ENCODE measurements at places on chromosomes 4 and X.

DNA sequence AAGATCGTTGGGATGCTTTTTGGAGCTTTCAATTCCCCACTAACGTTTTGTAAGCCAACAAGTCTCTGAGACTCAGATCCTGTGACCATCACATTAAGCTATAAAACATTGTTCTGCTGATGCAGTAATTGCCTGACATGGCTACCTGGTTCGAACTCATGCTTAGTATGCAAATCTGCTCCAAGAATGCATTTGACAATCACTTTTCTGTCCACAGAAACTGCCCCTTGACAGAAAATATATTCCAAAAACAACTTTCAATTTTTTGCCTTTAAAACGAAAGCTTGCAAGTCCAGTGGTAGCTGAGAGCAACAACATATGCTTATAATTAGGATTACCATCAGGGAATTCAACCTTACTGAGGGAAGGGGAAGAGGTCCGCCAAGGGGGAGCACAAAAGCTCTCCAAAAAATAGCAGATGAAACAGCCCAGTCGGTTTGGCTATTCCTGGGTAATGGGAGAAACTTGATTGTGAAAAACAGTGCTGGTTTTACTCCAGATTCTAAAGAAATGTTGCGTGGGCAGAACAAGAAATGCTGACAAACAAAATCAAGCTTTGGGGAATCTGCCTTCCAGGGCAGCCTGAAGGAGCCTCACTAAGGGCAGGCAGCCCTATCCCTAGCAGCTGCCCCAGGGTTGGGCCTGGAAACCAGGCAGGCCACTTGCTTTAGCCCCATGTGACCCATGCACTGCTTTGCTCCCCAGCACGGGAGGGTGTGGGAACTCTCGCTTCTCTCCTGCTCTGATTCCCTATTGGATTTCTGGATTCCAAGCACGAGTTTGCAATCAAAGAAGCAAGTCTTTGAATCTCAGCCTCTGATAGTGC is 160.7 kb upstream of the LDB2 start:
- no peak for DNase-seq

DNA sequence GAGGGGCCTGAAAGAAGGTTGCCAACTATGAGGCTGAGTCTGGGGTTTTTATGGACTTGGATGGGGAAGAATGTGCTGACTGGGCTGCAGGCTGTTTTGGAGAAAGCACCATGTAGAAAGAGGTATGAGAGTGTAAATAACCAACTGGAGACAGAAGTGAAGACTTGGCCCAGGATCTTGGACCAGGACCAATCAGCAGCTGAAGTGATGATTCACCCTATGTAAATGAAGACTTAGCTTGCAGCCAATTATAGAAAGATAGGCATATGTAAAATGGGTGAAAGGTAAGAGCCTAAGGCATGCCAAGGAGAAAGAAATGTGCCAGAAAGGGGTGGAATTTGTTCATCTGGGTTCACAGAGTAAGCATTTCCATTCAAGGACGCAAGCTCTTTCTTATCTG is 856.7 kb upstream of the PRKX start:
- no peak for DNase-seq

GRCh38 chr4:110953898-110954297 is 331.0 kb upstream of the PITX2 start:
- DNase-seq: no peak

DNA sequence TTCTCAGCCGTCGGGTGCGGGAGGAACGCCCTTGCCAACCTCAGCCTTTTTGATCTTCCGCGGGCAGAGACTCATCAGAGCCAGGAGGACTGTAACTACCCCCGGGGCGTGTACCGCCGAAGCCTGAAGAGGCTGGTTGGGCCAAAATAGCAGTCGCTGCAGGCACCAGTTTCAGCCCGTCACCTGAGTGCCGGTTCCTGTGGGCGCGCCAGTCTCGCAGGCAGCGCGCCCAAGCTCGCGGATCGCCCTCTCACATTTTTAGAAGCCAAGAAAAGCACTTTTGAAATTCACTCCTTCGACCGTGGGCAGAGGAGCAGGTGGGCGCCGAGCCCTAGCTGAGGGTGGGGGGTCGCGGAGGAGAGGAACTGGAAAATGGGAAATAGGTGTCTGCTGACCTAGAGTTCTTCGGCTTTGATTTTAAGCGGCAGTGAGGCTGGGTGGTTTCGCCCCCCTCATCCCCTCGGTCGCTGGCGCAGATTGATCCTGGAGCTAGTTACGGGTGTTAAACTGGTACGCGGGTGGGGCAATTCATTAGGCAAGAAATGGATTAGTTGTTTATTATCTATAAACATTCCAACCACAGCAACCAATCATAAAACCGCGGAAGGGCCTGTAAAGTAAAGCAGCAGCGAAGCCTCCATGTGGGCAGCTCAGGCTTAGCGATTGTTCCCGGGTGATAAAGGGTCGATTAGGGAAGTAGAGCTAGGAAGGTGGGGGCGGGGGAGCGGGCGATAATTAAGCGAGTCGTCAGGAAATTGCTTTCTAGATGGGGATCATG is 69.2 kb downstream of the FBXO8 start:
- peak; percentile 39 for DNase-seq

- DNase-seq: peak; percentile 62
Observed at GRCh38 chrX:109472939-109473735, 8.7 kb downstream of the GUCY2F start.

- DNase-seq: no peak
Observed at GRCh38 chr4:16544869-16545268, 318.6 kb upstream of the TAPT1 start.

DNA sequence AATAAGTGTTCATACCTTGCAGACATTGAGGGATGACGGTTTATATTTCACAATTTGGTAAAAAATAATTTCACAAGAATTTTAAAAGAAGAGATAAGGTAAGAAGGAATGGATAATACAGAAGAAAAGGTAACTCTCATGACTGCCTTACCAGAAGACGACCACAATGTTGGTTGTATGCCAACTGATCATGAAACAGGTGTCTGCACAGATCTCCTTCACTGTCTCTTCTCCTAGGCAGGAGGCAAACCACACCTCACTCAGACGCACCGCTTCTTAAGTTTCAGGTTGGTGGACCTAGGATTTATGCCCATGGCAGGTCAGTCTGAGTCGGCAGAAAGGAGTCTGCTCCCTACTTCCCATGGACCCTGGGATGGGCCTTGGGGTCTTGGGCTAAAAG is 177.2 kb downstream of the VSIG4 start:
- DNase-seq: no peak

DNA sequence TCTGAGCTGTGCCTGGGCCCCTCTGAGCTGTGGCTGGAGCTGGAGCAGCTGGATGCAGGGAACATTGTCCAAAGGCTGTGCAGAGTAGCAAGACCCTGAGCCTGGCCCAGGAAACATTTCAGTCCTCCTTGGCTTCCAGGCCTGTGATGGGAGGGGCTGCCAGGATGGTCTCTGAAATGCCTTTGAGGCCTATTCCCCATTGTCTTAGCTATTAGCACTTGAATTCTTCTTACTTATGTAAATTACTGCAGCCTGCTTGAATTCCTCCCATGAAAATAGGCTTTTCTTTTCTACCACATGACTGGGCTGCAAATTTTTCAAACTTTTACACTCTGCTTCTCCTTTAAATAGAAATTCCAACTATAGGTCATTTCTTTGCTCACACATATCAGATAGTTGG is 349.8 kb upstream of the KLHL4 start:
- DNase-seq: no peak

DNA sequence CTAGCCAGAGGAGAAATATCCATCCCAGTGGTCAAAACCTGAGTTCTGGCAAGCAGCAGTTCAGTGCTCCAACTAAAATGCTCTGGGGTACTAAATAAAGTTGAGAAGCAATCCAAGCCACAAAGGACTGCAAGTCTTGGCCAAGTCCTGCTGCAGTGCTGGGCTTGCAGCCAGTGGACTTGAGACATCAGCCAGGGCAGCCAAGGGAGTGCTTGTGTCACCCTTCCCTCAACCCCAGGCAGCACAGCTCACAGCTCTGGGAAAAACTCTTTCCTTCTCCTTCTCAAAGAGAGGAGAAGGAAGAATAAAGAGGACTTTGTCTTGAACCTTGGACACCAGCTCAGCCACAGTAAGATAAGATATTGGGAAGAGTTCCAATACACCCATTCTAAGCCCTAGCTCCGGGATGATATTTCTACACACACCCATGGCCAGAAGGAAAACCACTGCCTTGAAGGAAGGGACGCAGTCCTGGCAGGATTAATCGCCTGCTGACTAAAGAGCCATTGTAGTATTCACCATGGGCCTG is 99.8 kb downstream of the PTCHD1 start:
- DNase-seq: no peak

DNA sequence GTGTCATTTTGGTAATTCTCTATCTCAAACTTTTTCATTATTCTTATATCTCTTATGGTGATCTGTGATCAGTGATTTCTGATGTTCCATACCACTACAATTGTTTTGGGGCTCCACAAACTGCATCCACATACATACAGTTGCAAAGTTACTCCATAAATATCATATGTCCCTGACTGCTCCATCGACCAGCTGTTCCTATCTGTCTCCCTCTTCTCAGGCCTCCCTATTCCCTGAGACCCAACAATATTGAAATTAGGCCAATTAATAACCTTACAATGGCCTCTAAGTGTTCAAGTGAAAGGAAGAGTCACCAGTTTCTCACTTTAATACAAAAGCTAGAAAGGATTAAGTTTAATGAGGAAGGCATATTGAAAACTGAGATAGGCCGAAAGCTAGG is 108.7 kb downstream of the ANAPC10 start:
- DNase-seq: no peak

DNA sequence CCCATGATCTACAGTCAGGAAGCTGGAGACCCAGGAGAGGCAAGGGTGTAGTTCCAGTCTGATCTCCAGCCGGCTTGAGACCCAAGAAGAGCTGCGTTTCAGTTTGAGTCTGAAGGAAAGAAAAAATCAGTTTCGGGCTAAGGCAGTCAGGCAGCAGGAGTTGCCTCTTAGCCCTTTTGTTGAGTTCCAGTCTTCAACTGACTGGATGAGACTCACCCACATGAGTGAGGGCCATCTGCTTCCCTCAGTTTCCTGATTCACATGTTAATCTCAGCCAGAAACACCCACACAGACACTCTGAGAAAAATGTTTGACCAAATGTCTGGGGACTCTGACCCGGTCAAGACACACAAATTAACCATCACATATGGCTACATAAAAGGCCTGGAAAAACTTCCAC is 73.6 kb upstream of the ELOVL6 start:
- no peak for DNase-seq

- no peak for DNase-seq
Observed at GRCh38 chrX:134758652-134759051, 100.4 kb upstream of the PLAC1 start.

Measured in activated T-cell treated with anti-CD3 and anti-CD28 coated beads, Interleukin-2, amount 50 U/mL, for 48 hours (primary cell).